ENCODE measurements at places on chromosomes 16 and 17. TPM values are rescaled to one million over a fixed set of nuclear protein-coding genes. Genes with fewer than 3 reads are reported as not detected.

The DPEP3 gene
- not detected for total RNA-seq

The TBC1D3 gene
- total RNA-seq = not detected

The GP2 gene
- total RNA-seq = not detected

The SOCS7 gene
- total RNA-seq = 11.6 TPM

The RAB26 gene
- total RNA-seq = 3.6 TPM

The RASL10B gene
- total RNA-seq = 0.15 TPM
